ENCODE measurements at places on chromosomes 16 and 17.

- peak; percentile 35 for DNase-seq
Measured at GRCh38 chr17:63247706-63248105, 198.4 kb downstream of the CYB561 start.

DNA sequence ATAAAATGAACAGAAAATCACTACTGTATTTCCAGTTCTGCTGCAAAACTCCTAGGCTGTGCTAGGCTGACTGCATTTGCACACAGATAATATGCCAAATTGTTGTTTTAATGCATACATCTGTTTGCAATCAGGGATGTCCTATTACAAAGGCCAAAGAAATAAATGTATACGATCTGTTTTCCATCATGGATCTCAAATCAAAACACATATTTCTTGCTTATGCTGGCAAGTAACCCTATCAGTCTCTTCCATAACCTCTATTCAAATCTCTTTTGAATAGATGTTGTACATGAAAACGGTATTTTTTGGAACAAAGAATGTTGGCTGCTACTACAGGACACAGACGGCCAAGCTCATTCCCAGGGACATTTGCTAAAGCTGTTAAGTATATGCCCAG, 56.6 kb downstream of the DUSP14 start:
- DNase-seq, result no peak

- no peak for DNase-seq
Measured at GRCh38 chr17:70407506-70407905, 238.2 kb downstream of the KCNJ2 start.

GRCh38 chr17:64066716-64067115, 46.3 kb upstream of the ICAM2 start:
- DNase-seq, result no peak

DNA sequence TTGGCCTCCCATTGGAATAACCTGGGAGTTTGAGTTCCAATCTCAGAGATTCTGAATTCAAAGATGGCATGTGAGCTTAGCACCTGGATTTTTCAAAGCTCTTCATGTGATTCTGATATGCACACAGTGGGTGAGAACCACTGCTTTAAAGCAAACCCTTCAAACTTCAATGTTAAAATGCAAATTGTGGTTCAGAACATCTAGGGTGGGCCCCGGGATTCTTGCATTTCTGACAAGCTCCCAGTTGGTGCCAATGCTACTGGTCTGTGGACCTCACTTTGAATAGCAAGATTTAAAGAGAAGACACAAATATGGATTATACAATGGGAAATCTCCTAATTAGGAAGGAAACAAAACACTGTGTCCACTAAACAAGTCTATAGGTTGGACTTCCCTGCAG, 43.8 kb upstream of the GPRC5B start:
- no peak for DNase-seq

GRCh38 chr17:30605027-30605426, 127.8 kb downstream of the GOSR1 start:
- no peak for DNase-seq

DNA sequence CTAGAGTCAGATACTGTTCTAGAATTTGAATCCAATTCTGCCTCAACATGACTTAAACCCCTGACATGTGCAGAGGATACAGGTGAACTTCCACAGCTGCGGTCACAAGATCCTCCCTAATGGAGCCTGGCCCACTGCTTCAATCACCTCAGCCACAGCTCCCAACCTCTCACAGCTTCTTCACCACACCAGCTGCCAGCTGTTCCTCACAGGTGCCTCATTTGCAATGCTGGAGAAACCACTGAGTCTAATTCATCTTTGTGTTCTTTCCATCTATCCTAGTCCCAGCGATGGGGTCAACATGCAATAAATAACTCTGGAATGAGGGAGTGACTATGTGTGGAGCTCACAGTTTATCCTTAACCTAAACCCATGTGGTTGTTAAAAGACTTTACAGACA, 72.0 kb upstream of the MAF start:
- no peak for DNase-seq

- peak; percentile 22 for DNase-seq
Measured at GRCh38 chr17:61002316-61002736, 324.7 kb downstream of the BCAS3 start.

DNA sequence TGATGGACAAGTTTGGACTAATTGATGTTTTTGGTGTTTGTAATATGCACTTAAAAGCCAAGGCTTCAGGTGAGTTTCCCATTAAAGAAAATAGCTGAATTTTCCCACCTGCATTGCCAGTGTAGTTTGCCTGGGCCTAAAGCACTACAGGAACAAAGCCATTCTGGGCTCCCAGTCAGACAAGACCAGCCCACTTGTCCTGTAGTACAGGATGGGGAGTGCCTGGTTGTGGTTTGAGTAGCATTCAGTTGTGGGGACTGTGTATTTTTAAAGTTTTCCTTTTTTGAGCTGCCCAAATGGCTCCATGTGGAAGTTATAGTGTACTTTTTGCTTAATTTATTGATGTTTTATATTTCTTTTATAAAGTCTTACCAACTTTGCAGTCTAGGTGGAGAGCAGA, 91.7 kb downstream of the TANGO6 start:
- no peak for DNase-seq

GRCh38 chr17:12089809-12090384, 69.2 kb downstream of the MAP2K4 start:
- peak; percentile 32 for DNase-seq

GRCh38 chr16:19744670-19745069, 26.6 kb downstream of the IQCK start:
- no peak for DNase-seq

- no peak for DNase-seq
Measured at GRCh38 chr17:45398800-45399199, 33.9 kb downstream of the ARHGAP27 start.

- DNase-seq, result peak; percentile 41
Measured at GRCh38 chr17:76382803-76383545, 1.4 kb upstream of the SPHK1 start.

DNA sequence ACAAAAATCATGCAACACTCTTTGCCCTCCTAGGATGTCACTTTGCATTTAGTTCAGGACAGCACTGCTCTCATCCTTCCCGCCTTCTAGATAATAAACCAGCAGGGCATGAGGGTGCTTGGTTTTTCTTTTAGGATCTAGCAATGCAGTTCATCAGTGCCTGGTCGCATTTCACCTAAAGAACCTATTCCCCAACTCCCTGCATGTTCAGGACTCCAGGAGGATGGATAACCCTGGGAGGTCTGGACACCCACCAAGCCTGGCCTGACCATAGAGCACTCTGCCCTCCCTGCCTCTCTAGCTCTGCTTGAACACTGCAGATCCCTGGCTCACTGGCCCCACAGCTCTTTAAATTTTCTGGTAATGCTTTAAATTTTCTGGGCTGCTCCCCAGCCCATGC, 2.6 kb downstream of the SLFN12 start:
- no peak for DNase-seq

- DNase-seq, result peak; percentile 81
Measured at GRCh38 chr16:65121870-65122723, at the start of gene CDH11. CDH11 (minus strand) TSS chr16:65122063; CDS start chr16:65004869, 117,194 bp downstream.

- no peak for DNase-seq
Measured at GRCh38 chr16:9854675-9855074, 327.6 kb downstream of the GRIN2A start.

GRCh38 chr16:64171632-64172031, 950.2 kb downstream of the CDH11 start:
- no peak for DNase-seq

- no peak for DNase-seq
Measured at GRCh38 chr17:42273474-42274252, 2.5 kb downstream of the STAT5B start.

DNA sequence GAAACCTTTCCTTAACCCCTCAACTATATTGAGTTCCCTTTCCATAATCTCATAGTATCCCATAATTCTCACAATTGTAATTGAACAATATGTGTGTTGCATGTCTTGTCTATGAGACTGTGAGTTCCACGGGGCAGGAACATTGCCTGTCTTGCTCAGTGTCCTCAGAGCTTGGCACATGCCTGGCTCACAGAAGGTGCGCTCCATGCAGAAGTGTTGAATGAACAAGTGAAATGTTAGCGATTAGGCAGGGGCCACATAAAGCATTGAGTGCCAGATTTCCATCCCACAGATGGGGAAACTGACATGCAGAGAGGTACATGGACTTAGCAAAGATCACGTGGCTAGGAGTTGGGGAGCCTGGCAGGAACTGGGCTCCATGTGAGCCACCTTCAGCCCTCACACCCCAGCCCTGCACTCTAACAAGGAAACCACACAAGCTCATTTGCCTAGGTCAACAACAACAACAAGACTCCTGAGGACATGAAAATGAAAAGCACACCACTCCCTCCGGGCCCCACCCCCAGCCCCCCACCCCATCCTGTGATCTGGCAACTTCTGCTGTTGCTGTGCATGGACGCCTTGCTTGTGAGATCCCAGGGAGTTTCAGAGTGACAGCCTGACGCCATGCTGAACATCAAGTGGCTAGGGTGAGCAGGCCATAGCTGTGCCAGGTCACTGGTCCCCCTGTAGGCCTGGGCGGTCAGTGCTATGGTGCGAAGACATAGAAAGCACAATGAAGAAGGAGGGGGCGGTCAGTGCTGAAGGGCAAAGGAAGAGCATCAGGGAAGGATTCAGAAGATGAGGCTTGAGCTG, 5.0 kb downstream of the PIK3R5 start:
- DNase-seq, result no peak

- DNase-seq, result no peak
Measured at GRCh38 chr16:86949116-86949515, 368.1 kb downstream of the C16orf95 start.

DNA sequence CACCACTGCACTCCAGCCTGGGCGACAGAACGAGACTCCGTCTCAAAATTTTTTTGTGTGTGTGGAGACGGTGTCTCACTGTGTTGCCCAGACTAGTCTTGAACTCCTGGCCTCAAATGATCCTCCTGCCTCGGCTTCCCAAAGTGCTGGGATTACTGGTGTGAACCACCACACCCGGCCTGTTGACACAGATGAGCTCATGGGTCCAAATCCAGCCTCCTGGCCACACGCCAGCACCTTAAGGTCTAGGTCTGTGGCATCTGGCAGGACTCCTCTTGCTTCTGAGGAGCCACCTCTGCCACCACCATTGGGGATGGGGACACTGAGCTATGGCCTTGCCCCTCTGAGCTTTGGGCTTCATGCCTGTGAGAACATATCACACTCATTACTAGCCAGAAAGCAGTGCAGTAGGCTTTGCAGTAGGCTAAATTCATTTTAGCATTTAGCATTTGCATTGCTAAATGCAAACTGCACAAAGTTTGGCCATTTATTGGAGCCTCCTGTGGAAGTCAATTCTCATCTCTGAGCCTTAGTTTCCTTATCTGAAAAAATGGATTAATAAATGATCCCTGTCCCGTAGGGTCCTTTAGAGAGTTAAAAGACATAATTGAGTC, 5.5 kb upstream of the CDIPT start:
- DNase-seq, result no peak

DNA sequence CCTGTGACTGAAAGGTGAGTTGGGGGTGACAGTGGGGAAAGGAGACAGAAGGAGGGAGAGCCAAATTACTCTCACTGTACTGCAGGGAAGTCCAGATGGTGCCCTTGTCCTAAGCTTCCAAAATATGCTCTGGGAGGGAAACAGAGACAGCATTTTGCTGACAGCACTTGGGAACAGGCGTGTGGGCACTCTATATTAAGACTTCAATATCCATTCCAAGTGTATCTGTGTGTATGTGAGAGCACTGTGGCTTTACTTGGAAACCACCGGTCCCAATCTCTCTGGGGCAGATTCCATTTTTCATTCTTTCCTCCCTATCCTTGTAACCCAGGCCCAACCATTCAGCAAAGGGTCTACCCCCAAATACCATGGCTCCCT, 407.3 kb downstream of the UTP18 start:
- no peak for DNase-seq

DNA sequence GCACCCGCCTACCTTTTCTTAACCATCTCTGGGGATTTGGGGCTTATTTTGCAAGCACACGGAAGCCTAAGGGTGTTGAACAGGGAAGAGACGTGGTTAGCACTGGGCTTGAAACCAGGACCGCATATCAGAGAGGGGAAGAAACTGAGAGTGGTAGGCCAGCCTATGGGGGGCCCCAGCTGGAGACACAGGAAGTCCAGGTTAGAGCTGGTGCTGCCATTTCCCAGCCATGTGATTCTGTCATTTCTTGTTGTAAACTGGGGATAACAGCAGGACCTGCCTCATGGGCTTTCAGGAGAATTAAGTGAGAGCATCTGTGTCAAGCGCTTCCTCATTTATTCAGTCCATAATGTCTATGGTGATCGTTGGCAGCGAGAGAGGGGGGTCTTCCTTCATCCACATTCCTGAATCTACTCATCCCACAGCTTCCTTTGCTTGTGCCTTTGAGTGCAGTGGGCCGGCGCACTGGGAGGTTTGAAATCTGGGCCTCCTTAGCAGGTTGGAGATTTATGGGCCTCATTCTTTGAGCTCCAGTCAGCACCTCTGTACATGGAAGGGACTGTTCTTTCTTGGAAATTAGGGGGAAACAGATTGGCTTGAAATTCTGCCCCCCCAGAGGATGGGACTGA, 20.1 kb downstream of the NKD1 start:
- no peak for DNase-seq

DNA sequence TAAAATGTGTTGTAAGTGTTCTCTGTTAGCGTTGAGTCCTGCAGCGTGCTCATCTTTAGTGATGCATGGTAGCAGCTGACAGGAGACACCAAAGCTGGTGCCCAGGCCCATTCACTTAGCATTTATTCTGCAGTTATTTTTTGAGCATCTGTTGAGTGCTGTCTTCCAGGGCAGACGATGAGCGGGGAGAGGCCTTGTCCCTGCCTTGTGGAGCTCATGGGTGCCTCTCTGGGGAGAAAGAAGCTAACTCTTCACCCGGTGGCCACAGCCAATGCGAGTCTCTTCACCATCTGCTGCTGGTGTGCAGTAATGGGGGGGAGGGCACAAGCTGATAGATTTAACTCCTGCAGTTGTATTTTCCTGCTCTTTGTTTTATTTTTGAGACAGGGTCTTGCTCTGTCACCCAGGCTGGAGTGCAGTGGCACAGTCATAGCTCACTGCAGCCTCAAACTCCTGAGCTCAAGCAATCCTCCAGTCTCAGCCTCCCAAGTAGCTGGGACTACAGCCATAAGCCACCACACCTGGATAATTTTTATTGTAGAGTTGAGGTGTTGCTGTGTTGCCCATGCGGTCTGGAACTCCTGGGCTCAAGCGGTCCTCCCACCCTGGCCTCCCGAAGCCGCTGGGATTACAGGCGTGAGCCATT, 30.5 kb downstream of the GPT2 start:
- DNase-seq, result no peak

DNA sequence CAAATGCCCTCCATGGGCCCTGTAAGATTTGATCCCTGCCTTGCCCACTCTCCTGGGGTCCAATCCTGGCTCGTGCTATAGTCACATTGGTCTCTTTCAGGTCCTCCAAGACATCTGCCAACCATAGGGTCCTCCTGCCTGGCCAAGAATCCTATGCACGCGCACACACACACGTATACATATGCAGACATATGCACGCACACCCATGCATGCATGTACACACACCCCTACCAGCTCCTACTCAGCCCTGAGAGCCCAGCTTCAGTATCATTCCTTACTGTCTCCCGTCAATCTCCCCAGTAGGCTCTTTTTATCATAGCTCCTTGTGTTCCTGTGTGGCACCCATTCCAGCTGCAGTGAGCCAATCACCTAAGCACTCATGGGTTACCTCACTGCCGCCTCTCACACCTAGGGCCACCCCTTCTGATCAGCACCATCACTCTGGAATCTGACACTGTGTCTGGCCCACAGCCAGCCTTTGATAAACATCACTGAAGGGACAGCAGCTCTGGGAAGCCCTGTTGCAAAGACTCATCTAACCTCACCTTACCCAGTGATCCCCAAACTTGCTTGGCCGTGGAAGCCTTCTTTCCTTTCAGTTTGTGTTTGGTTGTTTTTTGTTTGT, 7.9 kb upstream of the DNAH17 start:
- no peak for DNase-seq

GRCh38 chr17:10062691-10063385, 135.6 kb downstream of the GAS7 start:
- DNase-seq, result no peak
